Endothelial cell of coronary artery (primary cell): ENCODE measurements at places on chromosomes 4 and X. TPM values are rescaled to one million over a fixed set of nuclear protein-coding genes. Genes with fewer than 3 reads are reported as not detected.

The SSX2B gene
- total RNA-seq, result not detected in 2 replicates

The KLHL2 gene
- 29.4 and 34.4 TPM in 2 replicates for total RNA-seq

The PGAM4 gene
- not detected in 2 replicates for total RNA-seq

The NWD2 gene
- not detected in 2 replicates for total RNA-seq

The UFSP2 gene
- 35.7 and 36.7 TPM in 2 replicates for total RNA-seq

The PF4V1 gene
- not detected in 2 replicates for total RNA-seq

The XAGE2 gene
- not detected in 2 replicates for total RNA-seq

The HTRA3 gene
- 0.72 and 12.0 TPM in 2 replicates for total RNA-seq

The PLCXD1 gene
- 5.9 and 9.2 TPM in 2 replicates for total RNA-seq

The ARHGAP36 gene
- total RNA-seq, result 0.09 TPM in 1 of 2 replicates, not detected in the other

The MTMR8 gene
- total RNA-seq, result 0.18 TPM in 1 of 2 replicates, not detected in the other

The PNCK gene
- total RNA-seq, result 0.09 TPM in 1 of 2 replicates, not detected in the other

The CENPVL1 gene
- total RNA-seq, result not detected in 2 replicates

The TEX13C gene
- total RNA-seq, result not detected in 2 replicates

The ANKRD17 gene
- 42.4 and 55.9 TPM in 2 replicates for total RNA-seq

The SPANXN3 gene
- not detected in 2 replicates for total RNA-seq

The SSX4B gene
- not detected in 2 replicates for total RNA-seq

The CXCL3 gene
- total RNA-seq, result 0.54 and 0.94 TPM in 2 replicates

The TMEM47 gene
- 24.2 and 42.5 TPM in 2 replicates for total RNA-seq

The STBD1 gene
- total RNA-seq, result 2.7 and 6.1 TPM in 2 replicates

The CENPVL2 gene
- not detected in 2 replicates for total RNA-seq

The MTNR1A gene
- not detected in 2 replicates for total RNA-seq

The LINC00632 gene
- 0.72 and 1.1 TPM in 2 replicates for total RNA-seq

The ANXA3 gene
- 219 and 338 TPM in 2 replicates for total RNA-seq

The TBC1D9 gene
- 55.7 and 58.6 TPM in 2 replicates for total RNA-seq

The SPANXB1 gene
- total RNA-seq, result not detected in 2 replicates

The AFP gene
- total RNA-seq, result 1.0 TPM in 1 of 2 replicates, not detected in the other

The CYSLTR1 gene
- not detected in 2 replicates for total RNA-seq

The DMD gene
- total RNA-seq, result 7.0 and 10.4 TPM in 2 replicates

The IQCM gene
- total RNA-seq, result not detected in 2 replicates

The HHIP gene
- total RNA-seq, result 143 and 260 TPM in 2 replicates

The PPP2R2C gene
- 0.09 and 0.66 TPM in 2 replicates for total RNA-seq

The SCML1 gene
- 6.8 and 7.1 TPM in 2 replicates for total RNA-seq

The FGF13 gene
- 0.09 TPM in 1 of 2 replicates, not detected in the other for total RNA-seq

The HSFX1 gene
- total RNA-seq, result 0.28 and 0.36 TPM in 2 replicates

The GAGE12H gene
- not detected in 2 replicates for total RNA-seq

The YTHDC1 gene
- 35.7 and 51.9 TPM in 2 replicates for total RNA-seq

The SPATA4 gene
- 0.09 TPM in 2 replicates for total RNA-seq

The FAM47A gene
- total RNA-seq, result not detected in 2 replicates

The PAGE1 gene
- total RNA-seq, result not detected in 2 replicates

The TGIF2LX gene
- total RNA-seq, result not detected in 2 replicates

The ODAPH gene
- total RNA-seq, result not detected in 2 replicates

The IL21 gene
- total RNA-seq, result not detected in 2 replicates

The AFF2 gene
- 0.09 and 0.18 TPM in 2 replicates for total RNA-seq

The GYPE gene
- 0.19 TPM in 1 of 2 replicates, not detected in the other for total RNA-seq

The IL2 gene
- not detected in 2 replicates for total RNA-seq
